ENCODE measurements at places on chromosomes 12 and 14.

GRCh38 chr12:1844661-1845409, 24.5 kb downstream of the LRTM2 start:
- DNase-seq = no peak

DNA sequence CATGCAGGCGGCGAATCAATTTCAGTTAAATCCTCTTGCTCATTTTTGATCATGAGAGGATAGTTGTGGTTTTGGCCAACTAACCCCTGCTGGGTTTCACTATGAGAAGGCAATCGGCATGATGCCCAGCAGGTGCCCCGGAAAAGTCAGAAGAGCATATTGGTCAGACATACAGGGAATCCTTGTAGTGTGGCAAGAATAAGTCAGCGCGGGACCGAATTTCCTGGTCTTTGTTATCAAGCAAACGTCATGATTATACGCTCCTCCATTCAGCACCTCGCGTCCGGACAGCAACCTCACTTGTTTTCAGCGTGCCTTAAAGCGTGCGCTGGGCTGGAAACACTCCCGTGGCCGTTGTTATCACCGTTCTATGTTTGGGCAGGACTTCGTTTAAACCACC, 1.8 kb downstream of the TBC1D30 start:
- no peak for DNase-seq

DNA sequence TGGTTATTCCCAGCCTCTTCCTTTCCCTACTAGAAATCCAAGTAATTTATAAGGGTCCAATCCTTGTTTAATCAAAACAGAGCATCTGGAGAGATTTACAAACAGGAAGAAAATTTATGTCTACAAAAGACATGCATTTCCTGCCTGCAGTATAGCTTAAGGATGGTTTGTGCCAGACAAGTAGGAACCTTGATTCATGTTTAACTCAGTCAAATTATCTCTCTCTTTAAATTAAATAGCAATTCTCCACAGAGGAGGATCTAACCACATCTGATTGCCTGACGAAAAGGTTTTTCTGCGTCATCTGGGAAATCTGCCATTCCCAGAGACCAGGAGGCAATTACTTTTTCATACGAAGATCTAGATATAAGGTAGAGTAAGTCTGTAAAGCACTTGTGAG, 105.2 kb downstream of the ZFC3H1 start:
- no peak for DNase-seq

GRCh38 chr14:68703093-68703492, 89.8 kb downstream of the ZFP36L1 start:
- DNase-seq = no peak

Measured in epithelial cell of proximal tubule (primary cell).